ENCODE measurements at places on chromosomes 4 and X.
A peak's percentile ranks its signal among the peaks of the same experiment; 100 is the strongest.

GRCh38 chr4:119028296-119028695 lies 107.3 kb upstream of the MYOZ2 start:
- no peak for DNase-seq

DNA sequence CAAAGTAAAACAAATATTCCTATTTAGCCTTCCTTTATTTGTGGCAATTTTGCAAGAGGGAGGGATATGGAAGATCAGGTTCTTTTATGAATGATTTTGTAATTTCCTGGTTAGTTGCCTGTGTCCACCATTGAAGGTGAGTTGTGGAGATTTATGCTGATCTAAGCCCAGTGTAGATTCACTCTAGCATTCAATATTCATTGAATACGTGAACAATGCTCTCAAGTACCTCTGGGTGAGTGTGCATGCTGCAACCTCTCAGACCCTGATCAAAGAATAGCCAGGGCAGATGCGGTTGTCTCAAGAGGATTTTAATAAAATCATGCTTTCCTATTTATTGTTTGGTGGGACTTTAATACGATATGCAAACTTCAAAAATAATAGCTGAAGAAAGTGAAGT lies 628.4 kb downstream of the SPRY1 start:
- no peak for DNase-seq

DNA sequence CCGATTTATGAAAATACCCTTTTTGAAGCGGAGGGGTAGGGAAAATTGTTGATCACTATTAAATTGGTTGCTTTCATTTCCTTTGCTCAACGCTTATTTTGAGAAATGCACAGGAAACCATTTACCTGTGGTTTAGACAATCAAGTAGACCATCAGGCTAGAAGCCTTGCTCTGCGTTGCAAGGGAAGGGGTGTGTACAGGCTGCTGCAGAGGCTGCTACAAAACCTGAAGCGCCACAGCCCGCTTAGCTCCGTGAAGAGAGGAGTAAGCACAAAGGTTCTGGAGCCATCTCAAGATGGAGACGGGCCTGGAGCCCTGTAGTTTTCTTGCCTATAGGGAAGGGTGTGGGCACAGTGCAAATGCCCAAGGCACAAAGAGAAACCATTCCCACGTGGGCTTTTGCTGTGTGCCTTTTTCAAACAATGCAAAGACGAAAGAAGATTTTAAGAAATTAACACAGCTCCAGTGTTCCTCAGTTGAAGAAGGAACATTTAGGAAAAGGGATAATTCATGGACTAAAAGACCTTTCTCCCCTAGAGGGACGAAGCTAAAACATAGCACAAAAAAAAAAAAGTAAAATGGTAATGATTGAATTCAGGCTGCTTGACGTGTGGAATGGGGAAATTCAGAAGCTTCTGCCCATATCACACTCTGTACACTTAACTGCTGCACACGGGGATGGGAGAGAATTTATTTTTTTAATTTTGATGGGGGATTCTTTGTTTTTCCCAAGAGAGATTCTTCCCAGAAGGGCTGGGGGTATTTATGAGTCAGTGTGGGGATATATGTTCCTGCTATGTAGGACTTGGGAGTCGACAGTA lies 3.5 kb downstream of the TMSB4X start:
- DNase-seq = peak; percentile 84

- no peak for DNase-seq
Observed at GRCh38 chr4:190014771-190015537, 12.1 kb downstream of the FRG2 start.

DNA sequence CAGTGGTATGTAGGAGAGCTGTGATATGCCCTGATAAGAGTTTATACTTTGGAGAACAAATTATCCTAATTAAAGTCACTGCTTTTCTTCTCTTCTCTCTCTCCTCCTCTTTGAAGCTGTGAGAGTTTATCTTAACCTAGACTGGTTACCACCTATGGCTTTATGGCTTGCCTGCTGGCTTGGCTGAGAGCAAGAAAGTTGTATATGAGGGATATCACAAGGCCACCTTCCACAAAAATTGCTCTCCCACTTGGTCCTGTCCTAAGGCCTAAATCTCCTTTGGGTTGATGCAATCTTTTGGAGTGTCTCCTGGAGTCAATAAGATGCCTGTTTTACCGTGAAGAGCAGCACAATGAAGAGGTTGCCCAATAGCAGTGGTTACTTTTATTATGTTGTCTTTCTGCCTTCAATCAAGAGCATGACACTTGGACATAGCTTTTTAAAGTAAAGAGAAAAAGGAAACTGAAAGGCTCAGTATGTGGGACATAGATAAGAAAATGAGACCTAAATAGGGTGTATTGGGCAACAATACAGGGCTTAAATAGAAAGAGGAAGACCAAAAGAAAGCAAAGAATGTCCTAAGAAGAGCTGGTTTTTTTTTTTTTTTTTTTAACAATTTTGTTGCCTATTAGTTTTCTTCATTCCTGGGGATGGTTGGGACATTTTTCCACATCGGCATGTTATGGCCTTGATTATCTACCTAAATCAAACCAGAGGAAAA lies 9.2 kb downstream of the GUCY1A1 start:
- DNase-seq = peak; percentile 97

GRCh38 chr4:140556372-140557085 lies 12.2 kb downstream of the UCP1 start:
- no peak for DNase-seq

- no peak for DNase-seq
Observed at GRCh38 chrX:112866175-112866574, 25.5 kb upstream of the AMOT start.

DNA sequence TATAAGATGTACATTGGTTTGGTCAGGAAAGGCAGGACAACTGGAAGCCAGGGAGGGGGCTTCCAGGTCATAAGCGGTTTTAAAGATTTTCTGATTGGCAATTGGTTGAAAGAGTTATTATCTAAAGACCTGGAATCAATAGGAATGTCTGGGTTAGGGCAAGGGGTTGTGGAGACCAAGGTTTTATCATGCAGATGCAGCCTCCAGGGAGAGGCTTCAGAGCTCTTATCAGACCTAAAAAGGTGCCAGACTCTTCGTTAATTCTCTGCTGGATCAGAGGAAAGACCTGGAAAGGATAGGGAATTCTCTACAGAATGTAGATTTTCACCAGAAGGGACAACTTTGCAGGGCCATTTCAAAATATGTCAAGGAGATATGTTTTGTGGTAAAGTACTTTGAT lies 62.8 kb downstream of the BEX3 start:
- no peak for DNase-seq

DNA sequence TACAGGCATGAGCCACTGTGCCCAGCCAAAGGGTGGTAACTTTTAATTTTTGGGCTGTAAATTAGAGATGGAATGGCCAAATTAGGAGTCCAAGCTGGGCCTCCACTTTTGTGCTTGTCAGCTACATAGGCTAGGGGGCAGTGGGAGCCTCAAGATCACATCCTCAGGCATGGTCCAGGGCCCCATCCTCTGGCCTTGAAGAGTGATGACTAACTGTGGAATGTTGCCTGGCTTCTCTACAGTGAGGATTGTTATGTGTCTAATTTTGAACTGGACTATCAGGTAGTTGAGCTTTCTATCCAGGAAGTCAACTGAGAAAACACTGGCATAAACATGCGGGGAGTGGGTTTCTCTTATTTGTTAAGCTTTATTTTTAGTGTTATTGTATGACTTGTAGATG lies 33.0 kb downstream of the CCNG2 start:
- DNase-seq = no peak

- no peak for DNase-seq
Observed at GRCh38 chr4:77097611-77098010, 21.8 kb upstream of the CCNI start.

GRCh38 chrX:72207366-72207765 lies 25.8 kb downstream of the PIN4 start:
- DNase-seq = no peak

DNA sequence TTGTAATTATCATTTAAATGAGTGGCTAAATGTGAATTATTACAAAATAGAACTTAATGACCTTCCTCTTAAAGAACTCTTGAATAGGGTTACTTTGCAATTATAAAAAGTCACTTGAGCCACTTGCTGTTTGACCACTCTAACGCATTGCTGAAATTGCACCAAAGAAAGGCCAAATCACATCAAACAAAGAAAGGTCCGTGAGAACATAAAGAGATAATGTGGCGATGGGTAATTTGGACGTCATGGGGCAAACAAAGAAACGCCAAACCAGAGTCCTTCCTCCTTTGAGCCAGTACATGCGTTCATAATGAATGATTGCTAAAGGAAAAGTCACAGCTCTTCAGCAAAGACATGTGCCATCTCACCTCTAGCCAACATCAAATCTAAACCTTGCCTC lies 229.8 kb upstream of the STS start:
- DNase-seq = no peak

DNA sequence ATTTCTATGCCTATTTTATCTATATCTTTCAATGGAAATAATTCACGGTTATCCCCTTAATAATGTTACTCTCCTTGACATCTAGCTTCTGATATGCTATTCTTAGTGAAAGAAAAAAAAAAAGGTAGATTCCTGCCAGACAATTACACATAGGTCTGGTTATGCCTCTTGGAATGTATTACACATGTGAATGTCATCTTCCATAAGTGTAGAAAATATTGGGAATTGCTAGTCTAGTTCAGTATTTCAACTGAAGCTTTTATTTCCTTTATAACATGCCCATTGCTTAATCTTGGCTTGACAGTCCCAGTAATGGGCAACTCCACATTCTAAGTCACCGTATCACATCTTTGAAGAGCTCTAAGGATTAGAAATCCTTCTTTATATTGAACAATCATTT lies 25.4 kb upstream of the PPP1R2C start:
- no peak for DNase-seq

DNA sequence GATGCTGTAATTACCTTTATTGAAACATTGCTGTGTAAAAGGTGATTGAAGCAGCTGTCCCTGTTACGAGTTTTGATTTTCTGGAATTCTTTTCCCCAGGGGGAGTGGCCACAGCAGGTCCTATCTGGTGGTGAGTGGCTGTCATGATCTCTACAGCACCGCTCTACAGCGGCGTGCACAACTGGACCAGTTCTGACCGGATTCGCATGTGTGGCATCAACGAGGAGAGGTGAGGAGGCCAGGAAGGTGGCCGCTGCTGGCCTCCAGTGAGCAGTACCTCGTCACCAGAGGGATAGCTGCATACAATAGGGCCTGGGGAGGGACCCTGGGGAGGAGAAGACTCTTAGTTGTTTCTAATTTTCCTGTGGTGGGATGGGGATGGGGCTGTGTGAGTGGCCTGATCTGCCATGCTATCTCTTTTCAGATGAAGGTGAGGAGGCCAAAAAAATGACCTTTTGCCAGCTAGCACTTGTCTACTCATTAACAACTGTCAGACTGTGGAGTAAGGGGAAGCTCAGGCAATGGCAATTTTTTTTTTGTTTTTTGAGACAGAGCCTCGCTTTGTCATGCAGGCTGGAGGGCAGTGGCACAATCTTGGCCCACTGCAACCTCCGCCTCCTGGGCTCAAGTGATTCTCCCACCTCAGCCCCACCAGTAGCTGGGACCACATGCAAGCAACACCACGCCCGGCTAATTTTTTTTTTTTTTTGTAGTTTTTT lies 22.8 kb downstream of the BCORL1 start:
- DNase-seq = no peak

DNA sequence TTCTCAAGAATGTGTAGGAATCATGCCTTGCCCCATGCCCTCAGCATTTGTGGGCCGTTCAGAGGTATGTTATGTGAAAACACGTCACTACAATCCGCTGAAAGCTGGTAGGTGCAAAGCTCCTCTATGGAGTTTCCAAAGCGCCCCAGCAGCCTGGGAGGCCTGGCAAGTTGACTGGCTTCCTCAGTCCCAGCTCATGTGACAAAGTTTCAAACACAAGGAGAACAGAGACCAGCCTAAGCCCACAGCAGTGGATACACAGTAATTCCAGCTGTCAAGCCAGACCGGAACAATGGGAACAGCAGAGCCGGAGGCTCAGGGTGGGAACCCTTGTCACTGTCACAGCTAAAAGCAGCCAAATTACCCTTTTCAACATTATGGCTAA lies 33.5 kb downstream of the NAT8L start:
- no peak for DNase-seq

GRCh38 chr4:123088501-123088900 lies 166.1 kb upstream of the NUDT6 start:
- peak; percentile 69 for DNase-seq

DNA sequence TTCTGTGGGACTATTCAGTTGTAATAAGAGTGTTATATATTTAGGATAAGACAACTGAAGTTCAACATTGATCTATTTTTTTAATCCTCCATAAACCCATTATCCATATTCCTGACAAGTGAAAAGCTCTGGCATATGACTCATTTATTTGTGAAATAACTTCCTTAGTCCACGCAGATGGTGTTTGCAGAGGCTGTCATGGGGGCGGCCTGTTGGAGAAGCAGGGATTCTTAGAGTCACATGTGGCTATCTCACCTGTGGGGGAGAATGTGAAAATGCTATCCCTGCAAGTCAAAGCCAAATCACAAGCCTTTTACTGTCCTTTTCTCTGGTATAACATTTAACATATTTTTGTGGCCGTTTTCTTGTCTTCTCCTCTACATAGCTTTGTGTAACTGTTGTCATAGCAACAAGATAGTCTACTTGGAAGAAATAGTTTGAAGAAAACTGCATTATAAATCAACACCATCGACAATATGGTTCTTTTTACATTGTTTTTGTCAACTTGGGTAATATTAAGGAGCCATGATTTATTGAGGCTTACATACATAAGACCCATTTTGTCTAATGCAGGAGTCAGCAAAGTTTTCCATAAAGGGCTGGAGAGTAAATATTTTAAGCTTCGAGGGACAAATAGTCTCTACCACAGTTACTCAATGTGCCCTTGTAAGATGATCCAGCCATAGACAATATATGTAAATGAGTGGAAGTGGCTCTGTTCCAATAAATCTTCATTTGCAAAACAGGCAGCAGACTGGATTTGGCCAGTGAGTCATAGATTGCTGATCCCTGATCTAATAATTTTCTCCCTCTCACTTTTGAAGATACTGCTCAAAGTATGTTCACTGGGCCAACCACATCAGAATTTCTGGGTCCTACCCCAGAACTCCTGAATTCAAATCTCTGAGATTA lies 395.0 kb downstream of the DTHD1 start:
- DNase-seq = no peak

DNA sequence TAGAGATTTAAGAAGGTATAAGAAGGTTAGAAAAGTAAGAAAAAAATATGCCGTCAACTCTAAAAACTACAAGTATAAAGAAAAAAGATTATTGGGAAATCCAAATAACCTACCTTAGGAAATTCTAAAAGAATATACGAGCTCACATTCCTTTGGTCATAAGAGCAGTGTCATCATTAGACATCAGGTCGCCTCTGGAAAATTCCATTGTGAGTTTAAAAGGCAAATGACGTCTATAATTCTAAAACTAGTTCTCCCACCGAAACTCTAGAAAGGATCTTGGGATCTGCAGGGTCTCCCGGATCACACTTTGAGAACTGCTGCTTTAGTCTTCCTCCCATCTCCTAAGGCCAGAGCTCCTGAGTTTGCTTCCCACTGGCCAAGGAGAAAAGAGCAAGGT lies 518 bp upstream of the SAT1 start:
- no peak for DNase-seq
